ENCODE measurements at places on chromosomes 5 and 9.

GRCh38 chr5:78927657-78928282 is 57.3 kb downstream of the ARSB start:
- no peak for DNase-seq

GRCh38 chr5:25006734-25007133 is 362.0 kb upstream of the CDH10 start:
- no peak for DNase-seq

GRCh38 chr9:113444736-113445135 is 18.8 kb upstream of the RGS3 start:
- DNase-seq, result no peak

DNA sequence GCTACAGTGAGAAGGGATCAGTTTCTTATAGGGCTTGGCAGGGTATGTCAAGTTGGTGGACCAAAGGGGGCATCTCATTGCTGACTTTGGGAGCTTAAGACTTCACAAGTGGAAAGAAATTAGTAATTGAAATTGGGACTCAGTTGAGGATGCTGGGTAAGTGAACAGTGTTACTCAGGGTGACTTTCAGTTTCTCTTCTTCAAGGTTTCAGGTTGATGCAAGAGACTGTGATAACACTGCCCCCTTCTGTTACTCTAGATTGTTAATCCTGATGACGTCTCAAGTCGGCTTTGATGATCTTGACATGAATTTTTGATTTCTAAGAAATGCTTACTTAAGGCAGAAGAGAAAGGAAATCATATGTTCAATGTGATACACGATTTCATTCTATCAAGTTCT is 21.3 kb downstream of the KCTD16 start:
- DNase-seq, result peak; percentile 73

- DNase-seq, result no peak
Observed at GRCh38 chr9:125295657-125296056, 34.0 kb downstream of the GAPVD1 start.

DNA sequence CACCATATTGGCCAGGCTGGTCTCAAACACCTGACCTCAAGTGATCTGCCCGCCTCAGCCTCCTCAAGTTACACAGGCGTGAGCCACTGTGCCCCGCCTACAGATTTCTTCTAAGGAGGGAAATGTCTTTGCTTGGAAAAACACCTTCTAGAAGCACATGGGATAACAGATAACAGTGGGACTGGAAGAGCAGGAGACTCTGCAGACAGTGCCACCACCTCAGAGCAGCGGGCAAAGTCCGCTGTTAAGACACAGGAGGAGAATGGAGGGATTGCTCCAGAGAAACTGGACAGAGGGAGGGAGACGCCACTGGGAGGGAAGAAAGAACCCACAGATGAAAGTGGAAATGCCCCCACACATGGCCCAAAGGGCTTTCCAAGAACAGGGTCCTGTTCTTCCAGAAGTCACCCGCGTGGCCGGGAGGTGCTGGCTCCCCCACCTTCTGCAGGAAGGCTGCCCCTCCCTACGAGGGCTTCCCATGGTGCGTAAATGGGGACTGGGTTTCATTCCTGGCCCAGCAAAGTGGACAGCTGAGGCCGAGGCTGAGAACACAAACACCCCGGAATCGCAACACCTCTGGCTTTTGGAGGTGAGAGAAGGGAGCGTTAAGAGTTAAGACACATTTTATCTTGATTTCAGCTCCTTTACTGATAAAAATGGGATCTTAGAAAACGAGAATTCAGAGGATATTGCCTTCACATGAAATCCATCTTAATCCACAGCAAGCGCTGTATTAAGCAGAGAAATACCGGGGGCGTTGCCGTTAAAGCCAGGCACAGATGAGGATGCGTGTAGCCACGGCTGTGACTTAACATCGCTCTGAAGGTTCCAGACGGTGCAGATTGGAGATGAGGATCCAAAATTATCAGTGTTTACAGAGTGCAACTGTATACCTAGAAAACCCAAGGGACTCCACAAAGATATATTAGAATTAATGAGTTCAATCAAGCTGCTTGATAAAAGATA is 11.2 kb downstream of the ADAMTS2 start:
- no peak for DNase-seq

GRCh38 chr9:126420643-126421564 is 94.3 kb downstream of the MVB12B start:
- no peak for DNase-seq

- DNase-seq, result no peak
Observed at GRCh38 chr5:862367-863243, 11.8 kb upstream of the ZDHHC11 start.

DNA sequence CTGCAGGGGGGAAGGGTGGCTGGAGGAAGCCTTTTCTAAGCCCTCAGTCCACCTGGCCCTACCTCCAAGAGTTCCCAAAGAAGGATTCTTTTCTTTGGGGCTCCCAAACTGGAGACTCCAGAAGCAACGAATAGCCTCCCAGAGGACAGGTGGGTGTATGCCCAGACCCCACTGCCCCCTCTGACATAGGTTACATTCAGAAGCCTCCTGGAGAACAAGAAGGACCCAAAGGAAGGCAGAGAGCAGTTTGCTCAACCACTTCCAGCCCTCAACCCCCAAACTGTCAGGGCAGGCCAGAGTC is 10.3 kb downstream of the HK3 start:
- no peak for DNase-seq

GRCh38 chr9:15736569-15736968 is 183.7 kb downstream of the CCDC171 start:
- no peak for DNase-seq

DNA sequence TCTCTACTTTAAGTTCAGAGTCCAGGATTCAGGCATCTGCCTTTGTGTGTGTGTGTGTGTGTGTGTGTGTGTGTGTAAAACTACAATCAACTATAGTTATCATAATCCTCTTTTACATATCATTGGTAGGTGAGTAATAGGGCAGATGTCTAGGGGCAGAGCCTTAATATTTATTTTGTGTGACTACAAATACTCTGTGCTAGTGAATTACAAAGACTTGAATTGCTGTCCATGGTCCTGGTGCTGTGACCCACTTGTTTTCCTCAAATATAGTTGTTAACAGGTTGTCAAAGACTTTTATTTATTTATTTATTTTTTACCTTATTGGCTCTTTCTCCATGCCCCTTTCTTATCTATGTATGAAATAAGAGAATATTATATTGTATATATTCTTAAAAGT is 196.8 kb downstream of the ANXA1 start:
- no peak for DNase-seq

- peak; percentile 85 for DNase-seq
Observed at GRCh38 chr9:126722922-126723806, 81.7 kb upstream of the ZBTB43 start.

DNA sequence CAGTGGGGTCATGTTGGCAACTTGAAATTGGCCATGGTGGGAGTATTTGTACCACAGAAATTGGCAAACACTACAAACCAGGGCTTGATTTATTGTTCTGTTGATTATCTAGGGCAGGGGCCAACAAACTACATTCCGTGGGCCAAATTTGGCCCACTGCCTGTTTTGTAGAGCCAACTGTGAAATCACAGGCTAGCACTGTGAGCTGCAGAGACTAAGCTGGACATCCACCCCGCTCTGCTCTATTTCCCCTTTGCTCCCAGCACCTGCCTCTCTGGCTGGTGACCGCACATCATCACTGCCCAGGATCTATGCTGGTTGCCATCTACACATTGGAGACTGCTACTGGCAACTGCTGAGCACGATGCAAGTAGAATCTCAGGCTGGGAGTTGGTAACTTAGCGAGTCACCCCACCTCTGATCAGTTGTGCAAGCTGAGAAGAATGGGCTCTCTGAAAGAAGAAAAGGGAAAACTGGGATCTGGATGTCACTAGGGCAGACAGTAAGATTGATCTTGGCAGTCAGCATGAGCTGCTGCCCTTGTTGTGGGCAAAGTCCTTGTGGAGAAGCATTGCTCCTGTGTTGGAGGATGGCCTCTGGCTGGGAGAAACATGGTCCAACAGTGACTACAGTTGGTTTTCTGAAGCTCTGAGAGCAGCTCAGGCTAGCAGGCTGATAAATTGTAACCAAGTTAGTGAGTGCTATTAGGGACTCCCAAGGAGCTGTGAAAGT is 144.7 kb upstream of the RAD23B start:
- DNase-seq, result no peak

GRCh38 chr9:137793196-137793841 is 84.3 kb upstream of the CACNA1B start:
- no peak for DNase-seq

- no peak for DNase-seq
Observed at GRCh38 chr5:26388976-26389375, 649.4 kb downstream of the CDH9 start.

GRCh38 chr5:34736445-34737115 is 80.5 kb downstream of the RAI14 start:
- no peak for DNase-seq

- DNase-seq, result no peak
Observed at GRCh38 chr9:78365748-78366697, 69.1 kb downstream of the PSAT1 start.

- DNase-seq, result no peak
Observed at GRCh38 chr9:32441678-32442077, 57.2 kb downstream of the ACO1 start.

GRCh38 chr9:124084087-124084486 is 72.5 kb downstream of the LHX2 start:
- DNase-seq, result no peak

DNA sequence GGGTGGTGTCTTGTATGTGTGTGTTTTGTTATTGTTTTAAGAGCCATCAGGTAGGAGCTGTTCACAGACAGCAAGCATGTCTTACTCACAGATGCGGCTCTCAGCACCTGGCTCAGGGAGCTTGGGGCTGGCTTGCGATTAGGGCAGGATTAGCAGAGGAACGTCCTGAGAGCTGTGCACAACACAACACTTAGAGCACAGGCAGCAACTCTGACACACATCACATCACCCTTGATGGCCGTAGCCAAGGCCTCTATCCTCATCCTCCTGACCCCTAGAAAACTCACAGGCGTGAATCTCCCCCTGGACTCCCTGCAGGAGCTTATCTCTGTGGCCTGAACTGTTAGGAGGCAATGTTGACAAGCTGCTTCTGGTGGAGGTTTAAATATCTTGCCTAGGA is 7.1 kb upstream of the IL17B start:
- DNase-seq, result no peak

DNA sequence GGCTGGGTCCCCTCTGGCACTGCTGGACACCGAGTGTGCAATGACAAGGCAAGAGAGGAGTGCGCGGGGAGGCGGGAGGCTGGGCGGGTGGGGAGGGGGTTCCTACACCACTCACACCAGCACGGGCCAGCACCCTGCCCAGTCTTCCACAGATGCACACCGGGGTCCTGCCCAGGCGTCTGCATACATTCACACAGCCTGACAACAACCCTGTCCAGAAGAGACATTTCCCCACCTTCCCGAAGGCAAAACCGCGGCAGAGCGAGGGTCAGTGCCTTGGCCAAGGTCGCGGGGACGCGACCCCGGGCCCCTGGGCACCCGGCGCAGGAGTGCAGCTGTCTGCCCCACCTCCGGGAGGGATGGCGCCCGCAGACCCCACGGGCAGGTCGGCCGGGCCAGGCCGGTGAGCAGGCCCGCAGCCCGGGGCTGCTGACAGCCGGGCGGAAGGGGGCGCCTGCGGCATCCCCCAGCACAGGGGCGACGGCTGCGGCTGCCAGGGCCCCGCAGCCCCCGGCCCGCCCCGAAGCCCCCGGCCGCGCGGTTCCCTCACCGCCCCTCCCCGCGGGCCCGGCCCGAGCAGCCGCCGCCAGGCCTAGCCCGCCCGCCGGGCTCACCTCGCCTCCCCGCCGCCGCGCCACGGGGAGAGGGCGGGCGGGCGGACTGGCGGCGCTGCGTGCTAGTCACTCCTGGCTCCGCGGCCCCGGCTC is 496 bp downstream of the MAPK9 start:
- no peak for DNase-seq

DNA sequence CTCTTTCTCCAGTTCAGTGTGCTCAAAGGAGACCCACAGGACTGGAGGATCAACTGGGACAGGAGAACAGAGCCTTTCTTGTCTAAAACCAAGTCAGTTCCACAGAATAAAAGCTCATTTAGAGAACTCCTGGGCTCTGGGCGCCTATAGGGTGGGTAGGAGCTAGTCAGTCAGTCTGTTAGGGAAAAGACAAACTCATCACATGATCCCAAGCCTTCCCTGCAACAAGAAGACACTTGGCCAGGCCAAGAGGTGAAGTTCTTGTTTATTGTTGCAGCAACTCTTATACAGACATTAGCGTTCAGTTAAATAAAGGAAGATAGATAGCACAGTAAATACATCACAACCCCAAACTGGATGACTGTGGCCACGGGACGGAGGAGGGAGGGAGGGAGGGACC is 102.3 kb downstream of the ENTREP1 start:
- no peak for DNase-seq

- no peak for DNase-seq
Observed at GRCh38 chr9:136348691-136349090, 14.9 kb downstream of the DNLZ start.

- no peak for DNase-seq
Observed at GRCh38 chr9:27426511-27427271, 97.4 kb upstream of the IFNK start.

DNA sequence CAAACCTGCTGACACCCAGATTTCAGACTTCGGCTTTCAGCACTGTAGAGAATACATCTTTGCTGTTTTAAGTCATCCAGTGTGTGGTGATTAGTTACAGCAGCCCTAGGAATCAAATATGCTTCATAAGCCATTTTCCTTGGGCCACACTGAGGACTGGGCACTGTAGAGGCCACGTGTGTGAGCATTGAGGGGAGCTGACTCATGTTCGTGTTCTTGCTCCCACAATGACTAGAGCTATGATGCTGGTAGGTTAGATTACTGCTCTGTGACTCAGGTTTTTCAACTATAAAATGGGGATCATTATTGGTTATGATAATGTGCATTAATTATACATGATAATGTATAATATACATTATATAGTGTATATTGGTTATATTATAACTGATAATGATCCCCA is 96.5 kb upstream of the PALM2AKAP2 start:
- DNase-seq, result no peak

- DNase-seq, result peak; percentile 35
Observed at GRCh38 chr5:16160706-16161105, 18.9 kb downstream of the MARCHF11 start.

GRCh38 chr5:14193496-14193895 is 50.4 kb downstream of the TRIO start:
- no peak for DNase-seq

GRCh38 chr5:54227109-54227508 is 83.3 kb downstream of the ARL15 start:
- no peak for DNase-seq

DNA sequence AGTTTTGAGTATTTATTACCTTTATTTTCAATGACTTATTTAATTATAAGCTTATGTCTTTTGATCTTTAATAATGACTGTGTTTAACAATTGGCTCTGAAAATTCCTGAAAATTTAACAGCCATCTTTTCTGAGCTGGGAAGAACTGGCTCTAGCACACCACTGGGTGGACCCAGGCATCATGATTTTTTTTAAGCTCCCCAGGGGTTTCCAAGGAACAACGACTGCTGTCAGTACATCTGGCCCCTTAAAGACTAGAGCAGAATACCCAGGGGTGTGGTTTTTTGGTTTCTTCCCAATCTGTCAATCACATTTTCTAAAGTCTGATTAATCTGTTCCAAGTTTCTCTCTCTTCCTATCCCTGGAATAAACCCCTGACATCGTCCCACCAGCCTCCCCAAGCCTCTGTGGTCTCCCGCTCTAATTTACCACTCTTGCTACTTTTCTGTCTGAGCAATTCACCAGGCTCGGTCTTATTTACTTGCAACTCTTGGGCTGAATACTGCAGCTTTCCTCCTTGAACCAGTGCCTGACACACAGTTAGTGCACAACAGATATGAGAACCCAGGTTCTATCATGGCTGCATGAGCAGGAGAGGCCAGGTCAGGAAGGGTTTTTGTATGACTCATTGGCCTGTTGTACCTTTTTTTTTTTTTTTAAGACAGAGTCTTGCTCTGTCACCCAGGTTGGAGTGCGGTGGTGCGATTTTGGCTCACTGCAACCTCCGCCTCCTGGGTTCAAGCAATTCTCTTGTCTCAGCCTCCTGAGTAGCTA is 321.9 kb downstream of the ZSWIM6 start:
- DNase-seq, result no peak

Data from activated CD4-positive, alpha-beta T cell treated with anti-CD3 and anti-CD28 coated beads, Interleukin-2, amount 10 ng/mL, durations not matched to agents 7 days and 5 days (primary cell).